AG08396 (cell line): ENCODE measurements at places on chromosomes 5 and 9.

- DNase-seq: peak; percentile 40
Measured at GRCh38 chr5:147822686-147823491, 8.6 kb downstream of the SPINK1 start.

GRCh38 chr5:146327989-146328388 is 10.7 kb upstream of the POU4F3 start:
- no peak for DNase-seq

- DNase-seq: peak; percentile 26
Measured at GRCh38 chr9:96674906-96675538, 19.9 kb upstream of the PRXL2C start.

- no peak for DNase-seq
Measured at GRCh38 chr9:101509572-101509971, 24.1 kb upstream of the RNF20 start.

DNA sequence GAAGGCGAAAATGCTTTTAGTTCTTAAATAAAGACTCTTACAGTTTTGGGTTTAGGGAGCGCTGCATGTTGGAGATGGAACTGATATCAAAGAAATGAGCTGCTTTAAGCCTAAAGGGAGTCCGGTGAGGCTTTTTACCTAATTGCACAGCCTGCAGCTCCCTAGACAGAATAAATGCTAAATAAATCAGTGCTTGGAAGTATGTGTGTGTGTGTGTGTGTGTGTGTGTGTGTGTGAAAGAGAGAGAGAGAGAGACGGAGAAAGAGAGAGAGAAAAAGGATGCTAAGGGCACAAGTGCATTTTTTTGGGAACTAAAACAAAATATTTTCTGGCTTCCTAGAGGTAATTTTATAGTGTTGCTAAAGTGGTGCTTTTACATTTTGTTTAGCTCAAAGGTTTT is 88.4 kb downstream of the MTRR start:
- DNase-seq: no peak

GRCh38 chr9:63817622-63818518 is 1467.1 kb downstream of the FOXD4L5 start:
- no peak for DNase-seq

GRCh38 chr5:98259595-98259994 is 513.9 kb upstream of the RGMB start:
- DNase-seq: no peak

- DNase-seq: no peak
Measured at GRCh38 chr5:25955337-25955736, 1083.0 kb downstream of the CDH9 start.

DNA sequence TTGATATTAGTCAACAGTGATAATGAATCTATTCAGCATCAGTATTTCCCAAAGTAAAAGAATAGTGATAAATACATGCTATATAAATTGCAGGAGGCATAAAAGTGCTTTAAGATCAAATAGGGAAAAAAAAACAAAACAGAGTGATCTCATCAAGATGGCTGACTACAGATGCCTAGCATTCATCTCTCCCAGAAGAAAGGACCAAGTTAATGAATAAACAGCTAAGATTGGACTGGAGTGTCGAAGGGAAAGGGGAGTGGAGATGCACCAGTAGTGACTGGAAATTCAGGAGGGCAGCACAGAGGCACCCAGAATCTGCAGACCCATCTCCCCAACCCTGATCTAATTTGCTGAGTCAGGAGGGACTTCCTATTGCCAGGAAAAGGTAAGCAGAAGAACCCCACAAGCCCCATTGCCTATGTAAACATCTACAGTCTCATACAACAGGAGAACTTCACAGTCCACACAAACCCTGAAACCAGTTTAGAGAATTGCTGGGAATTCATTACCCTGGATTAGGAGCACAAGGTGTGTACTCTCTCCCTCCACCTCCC is 699.4 kb downstream of the PTPRD start:
- no peak for DNase-seq

- DNase-seq: no peak
Measured at GRCh38 chr9:79057576-79057975, 514.2 kb upstream of the TLE4 start.

GRCh38 chr9:98660541-98660940 is 48.2 kb downstream of the GABBR2 start:
- DNase-seq: no peak

- no peak for DNase-seq
Measured at GRCh38 chr5:55702598-55703345, 9.4 kb downstream of the SLC38A9 start.

GRCh38 chr9:115144706-115145105 is 26.7 kb upstream of the TNC start:
- no peak for DNase-seq

- DNase-seq: no peak
Measured at GRCh38 chr9:134877541-134877940, 3.1 kb upstream of the FCN2 start.

GRCh38 chr9:114691046-114691955 is 9.3 kb upstream of the TEX48 start:
- peak; percentile 80 for DNase-seq

- no peak for DNase-seq
Measured at GRCh38 chr5:1864896-1865440, 17.8 kb downstream of the IRX4 start.

- no peak for DNase-seq
Measured at GRCh38 chr5:151903243-151903653, 21.4 kb downstream of the GLRA1 start.

DNA sequence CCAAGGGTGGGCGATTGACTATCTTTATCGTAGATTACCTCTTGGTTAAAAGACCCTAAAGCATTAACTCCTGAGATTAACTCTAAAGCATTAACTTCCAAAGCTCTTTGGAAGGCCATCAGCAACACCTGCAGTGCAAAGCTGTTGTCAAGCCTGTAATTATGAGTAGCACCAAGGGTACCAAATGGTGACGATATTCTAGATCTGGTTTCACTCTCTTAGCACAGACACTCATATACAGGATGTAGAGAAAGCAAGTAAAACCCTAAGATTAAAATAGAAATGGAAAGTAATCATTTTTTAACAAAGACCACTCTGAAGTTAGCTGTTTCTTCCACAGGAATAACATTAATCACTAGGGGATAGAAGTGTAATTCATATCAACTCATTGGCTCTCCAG is 29.9 kb upstream of the TNFSF8 start:
- no peak for DNase-seq

GRCh38 chr5:143550986-143551630 is 147.6 kb upstream of the NR3C1 start:
- DNase-seq: no peak

DNA sequence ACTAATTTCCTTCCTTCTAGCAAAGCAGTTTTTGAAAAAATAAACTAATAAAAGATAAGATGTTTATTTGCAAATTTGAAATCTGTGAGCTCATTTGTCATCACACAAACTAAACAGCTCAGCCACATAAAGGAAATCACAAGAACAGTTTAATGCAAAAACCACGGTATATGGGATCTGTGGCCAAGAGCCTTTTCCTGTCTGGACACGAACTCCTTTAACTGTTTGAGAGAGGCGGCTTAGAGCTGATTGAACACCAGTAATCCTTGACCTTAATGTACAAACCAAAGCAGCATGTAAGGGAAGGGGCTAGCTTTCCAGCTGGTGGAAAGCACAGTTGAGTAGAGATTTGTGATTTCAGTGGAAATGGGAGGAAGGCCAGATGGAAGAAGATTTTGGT is 66.3 kb upstream of the SPINK5 start:
- DNase-seq: no peak

GRCh38 chr5:83360573-83360972 is 111.0 kb upstream of the VCAN start:
- DNase-seq: no peak

DNA sequence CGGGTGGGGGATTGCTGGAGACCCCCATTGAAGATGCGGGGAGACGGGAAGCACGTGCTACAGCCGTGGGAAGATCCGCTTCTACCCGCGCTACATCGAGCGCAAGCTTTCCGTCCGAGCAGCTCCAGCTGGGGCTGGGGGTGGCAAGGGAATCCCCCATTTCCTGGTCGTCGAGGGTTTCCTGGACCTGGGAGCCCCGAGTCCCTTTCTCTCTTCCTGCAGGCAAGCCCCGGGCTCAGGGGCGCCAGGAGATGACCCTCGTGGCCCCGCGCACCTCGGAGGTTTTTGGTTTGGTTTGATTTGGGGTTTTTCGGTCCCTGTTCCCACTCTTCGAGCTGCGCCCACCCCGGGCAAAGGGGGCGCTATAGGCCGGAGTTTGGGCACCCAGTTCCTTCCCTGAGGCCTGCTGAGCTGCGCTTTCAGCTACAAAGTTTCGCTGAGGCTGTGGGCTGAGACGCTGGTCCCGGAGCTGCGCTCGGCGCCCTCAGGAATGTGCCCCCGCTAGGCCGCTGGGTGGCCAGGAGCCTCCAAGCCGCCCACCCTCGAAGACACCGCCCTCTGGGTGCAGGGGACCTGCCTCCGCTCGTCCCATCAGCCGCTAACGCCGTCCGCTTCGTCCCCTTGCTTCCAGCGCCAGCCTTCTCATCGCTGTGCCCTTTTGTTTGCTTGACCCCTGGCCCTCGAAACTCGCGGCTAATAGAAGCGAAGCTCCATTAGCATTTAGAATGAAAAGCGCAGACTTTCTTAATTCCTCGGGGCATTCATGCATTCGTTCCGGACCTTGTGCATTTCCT is 2.9 kb downstream of the NR4A3 start:
- peak; percentile 54 for DNase-seq

- no peak for DNase-seq
Measured at GRCh38 chr9:76423216-76424177, 29.3 kb upstream of the RFK start.

- DNase-seq: no peak
Measured at GRCh38 chr9:36128349-36128748, 8.2 kb upstream of the GLIPR2 start.

DNA sequence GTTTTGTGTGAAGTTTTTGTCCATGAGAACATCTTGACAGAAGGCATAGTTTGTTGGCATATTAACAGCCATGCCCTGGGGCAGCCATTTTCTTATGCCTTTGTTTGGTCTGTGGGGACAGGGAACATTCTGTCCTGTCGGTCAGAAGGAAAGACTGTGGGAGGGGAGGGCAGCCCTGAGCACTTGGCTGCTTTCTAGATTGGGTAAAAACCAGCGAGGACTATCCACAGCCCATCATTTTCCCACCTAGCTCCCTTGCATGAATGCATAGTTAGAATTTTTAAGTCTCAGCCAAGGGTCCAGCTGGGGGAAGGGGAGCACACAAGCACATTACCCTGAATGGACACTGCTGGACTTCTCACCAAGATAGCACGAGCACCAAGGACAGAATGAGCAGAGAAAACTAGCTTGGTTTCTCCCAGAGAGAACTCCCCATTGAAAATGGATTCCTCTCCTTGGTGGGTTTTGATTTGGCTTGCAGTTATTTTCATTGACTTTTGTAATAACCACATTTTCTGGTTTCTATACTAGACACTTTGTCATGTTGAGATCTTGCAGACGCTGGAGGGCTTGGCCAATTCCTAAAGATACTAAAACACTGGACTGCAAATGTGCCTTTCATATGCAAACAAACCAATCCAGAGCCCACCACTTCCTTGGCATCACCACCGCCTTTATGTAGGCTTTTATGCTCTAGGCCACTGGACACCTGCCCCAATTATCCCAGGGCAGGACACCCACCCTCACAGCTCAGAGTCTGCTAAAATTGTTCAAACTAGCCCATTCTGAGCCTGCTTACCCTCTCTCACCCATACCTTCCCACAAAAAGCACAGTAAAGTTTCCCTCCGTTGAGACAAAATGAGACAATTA is 129.9 kb downstream of the BOD1 start:
- DNase-seq: no peak

DNA sequence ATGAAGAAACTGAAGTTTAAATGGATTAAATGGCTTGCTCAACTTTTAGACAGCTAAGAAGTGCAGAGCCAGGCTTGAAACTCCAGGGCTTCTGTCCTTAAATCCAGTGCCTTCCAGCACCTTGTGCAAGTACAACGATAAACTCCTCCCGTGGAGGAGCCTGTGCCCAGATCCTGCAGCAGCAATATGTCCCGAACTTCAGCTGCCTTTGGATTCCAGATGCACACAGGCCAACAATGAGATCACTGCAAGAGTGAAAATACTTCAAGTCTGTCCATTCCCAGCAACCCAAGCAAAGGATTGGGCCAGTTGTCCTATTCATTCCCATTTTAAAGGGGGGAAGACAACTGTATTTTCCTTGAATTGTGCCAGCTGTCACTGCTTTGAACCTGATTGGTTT is 199.6 kb downstream of the CRB2 start:
- DNase-seq: no peak

GRCh38 chr9:27432308-27432707 is 91.8 kb upstream of the IFNK start:
- DNase-seq: no peak

DNA sequence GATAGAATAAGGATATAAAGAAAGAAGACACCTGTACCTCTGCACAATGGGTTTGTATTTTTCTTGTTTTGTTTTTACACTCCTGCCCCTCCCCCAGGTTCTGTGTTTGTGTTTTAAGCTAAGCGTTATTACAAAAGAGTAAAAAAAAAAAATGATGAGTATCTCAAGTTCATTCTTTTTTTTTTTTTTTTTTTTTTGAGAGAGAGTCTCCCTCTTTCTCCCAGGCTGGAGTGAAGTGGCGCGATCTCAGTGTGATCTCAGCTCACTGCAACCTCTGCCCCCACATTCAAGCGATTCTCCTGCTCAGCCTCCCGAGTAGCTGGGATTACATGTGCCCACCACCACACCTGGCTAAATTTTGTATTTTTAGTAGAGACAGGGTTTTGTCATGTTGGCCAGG is 29.4 kb upstream of the RAI14 start:
- DNase-seq: no peak

GRCh38 chr5:134247428-134248224 is 21.8 kb upstream of the PPP2CA start:
- DNase-seq: peak; percentile 56
